ENCODE measurements at places on chromosomes 2 and 18.

DNA sequence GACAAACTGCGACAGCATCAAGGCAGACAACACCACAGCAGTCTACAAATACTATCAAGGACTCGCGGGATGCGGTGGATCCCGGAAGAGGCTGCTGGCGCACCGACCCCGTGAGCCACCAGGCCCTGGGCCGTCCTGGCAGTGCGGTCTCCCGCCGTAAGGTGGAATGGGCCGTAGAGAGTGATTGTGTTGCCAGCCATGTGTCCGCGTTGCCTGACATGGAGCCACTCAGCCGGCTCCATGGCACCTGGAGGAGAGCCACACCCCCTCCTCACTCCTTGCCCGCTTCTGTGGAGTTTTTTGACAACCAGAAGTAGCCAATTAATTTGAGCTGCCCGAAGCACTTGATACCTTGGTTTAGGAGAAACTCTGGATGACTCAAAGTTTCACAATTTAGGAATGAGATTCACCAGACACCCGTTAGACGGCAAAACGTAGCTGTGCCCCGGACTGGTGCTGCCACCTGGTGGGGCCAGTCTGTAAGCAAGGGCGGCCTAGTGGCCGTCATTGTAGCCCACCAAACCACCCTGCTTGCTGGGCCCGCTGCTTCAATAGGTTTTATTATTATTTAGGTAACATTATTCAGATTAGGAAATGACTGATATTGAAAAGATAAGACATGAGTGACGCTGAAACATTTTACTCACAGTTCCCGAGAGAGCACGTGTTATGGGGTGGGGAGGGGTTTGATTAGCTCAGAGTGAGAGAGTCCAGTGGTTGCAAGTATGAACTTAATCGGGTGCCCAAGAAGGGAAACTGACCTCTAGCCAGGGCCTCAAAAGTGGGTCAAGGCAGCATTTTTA, 10.2 kb upstream of the IMP4 start:
- DNase-seq = peak; percentile 84

DNA sequence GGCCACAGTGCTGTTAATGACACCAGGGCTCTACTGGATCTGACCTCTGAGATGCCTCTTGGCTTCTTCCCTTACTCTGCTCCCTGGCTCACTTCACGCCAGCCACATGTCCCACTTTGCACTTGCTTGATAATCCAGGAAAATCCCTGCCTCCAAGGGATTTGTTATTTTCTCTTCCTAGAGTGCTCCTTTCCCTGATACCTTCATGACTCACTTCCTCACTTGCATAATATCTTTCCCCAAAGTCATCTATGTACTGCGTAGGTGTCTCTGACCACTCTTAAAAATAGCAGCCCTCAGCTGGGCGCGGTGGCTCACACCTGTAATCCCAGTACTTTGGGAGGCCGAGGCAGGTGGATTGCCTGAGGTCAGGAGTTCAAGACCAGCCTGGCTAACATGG, 572.3 kb downstream of the PLCL1 start:
- no peak for DNase-seq

DNA sequence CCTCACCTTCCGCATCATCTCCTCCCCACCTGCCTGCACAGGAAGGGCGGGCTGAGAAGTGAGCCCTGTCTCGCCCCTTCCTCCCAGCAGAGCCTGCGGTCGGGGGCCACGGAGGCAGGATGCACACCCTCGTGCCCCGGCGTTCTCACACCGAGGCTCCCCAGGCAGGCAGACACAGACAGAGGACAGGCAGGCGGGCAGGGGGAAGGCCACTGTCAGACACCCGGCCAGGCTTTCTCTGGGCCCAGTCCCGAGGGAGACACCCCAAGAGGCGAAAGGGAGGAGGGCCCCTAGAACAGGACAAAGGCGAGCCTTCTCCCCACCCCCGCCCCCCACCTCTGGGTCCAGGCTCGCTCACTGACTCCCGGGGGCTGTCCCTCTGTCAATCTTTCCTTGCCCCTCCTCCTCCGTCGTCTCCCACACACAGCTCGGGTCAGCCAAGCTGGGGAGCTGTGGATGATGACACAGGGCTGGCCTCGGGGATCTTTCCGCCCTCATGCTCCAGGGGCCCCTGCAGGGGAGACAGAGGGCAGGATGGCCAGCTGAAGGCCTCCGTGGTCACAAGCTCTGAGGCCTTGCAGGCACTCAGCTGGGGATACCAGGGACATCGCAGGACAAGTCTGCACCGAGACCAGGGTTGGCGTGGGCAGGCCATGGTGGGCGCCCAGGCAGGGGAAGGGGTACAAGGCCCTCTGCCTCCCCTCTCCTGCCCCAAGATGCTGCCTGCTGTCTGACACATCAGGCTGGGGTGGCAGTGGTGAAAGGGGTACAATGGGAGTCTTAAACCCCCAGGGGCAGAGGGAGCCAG, 24.9 kb downstream of the BIN1 start:
- no peak for DNase-seq

GRCh38 chr18:44181951-44182747, 498.5 kb upstream of the SETBP1 start:
- DNase-seq = no peak

DNA sequence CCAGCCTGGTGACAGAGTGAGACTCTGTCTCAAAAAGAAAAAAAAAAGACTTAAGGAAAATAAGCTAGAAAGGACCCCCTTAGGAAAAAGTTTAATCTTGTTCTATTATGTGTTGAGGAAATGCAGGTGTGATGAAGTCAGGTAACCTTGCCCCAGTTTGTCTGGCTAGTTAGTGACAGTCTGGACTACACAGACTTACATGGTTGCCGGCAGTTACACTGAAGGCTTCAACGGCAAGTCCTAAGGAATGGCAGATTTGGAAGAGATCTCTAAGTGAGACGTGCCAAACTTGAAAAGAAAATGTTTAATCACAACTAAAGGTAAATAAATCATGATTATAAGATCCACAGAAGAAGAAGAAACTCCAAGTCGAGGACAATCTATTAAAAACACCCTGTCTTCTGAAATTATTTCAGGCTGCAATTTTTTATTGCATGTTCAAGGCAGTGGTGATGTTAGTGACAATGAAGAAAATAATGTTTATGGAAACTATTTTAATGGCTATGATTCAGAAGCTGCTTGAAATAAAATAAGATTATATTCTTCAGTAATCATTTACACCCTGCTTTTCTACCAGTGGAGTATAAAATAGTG, 84.2 kb downstream of the TTC27 start:
- no peak for DNase-seq

- DNase-seq = no peak
These were observed 110.0 kb upstream of the MAP3K20 start for GRCh38 chr2:172965433-172966212.

DNA sequence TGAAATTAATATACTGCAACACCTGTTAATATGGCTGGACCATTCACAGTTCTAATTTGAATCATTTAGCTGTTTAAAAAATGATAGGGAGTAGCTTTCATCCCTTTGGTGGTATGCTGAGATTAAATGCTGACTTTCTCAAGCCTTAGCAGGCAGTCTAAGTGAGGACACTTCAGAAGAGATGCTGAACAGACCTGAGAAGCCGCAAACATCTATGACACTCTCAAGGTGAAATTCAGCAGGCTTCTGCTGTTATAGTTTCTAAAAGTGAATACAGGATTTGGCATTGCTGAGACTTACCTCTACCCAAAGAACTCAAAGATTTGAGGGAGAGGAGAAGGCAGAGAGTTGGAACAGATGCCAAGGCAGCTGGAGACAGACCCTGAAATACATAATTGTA, 431.2 kb upstream of the FAM98A start:
- no peak for DNase-seq

DNA sequence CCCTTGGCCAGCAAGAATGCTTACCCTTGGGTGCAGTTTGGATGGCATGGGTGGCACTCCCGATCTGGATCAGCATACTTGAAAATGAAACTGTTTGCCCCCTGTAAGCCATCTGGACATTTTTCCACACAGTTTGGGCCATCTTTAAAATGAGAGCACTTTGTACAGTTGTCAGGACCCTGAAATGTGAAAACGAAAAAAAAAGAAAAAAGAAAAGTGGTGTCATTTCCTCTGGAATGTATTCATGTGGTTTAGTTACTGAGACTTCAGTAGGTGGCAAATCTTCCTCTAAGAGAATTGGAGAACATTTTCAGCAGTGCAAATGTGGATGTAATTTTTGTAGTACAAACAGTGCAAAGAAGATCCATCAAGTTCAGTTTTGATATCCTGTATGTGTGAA, 873.3 kb downstream of the ERBB4 start:
- no peak for DNase-seq

GRCh38 chr2:45649462-45649857, 2.0 kb upstream of the PRKCE start:
- DNase-seq = no peak

DNA sequence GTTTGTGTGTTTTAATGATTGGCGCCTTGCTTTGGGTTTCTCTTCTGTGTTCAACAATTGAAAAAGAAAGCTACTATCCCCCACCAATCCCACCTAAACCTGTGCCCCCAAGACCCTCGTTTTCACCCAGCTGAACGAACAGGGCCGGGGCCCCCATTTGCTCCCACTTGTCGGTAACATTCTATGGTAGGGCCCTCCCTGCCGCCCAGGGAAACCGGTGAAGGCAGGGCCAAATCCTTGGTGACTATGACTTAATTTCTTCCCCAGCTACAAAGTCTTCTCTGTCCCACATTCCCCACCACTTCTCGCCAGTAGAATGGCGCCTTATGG, 598 bp upstream of the SNRNP200 start:
- no peak for DNase-seq

DNA sequence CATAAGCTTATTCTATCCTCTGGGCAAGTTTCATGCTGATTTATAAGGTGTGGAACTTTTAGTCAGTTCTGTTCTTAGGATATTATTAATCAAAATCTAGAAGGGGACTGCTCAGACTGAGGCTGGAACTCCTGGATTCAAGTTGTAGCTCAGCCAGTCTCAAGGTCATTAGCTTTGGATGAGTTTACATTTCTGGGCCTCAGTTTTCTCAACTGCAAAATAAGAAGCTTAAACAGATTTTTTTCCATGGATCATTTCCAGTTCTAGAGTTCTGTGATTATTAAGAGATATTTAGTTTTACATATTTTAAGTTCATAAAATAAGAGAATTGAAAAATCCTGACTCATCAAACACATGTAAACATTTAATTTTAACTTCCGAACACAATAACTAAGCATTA, 442.5 kb upstream of the PKDCC start:
- DNase-seq = no peak

GRCh38 chr2:221468317-221468716, 103.8 kb downstream of the EPHA4 start:
- no peak for DNase-seq

GRCh38 chr2:218234521-218234920, 17.5 kb downstream of the ARPC2 start:
- no peak for DNase-seq

- no peak for DNase-seq
These were observed 45.6 kb downstream of the ZNF519 start for GRCh38 chr18:14086458-14087231.

DNA sequence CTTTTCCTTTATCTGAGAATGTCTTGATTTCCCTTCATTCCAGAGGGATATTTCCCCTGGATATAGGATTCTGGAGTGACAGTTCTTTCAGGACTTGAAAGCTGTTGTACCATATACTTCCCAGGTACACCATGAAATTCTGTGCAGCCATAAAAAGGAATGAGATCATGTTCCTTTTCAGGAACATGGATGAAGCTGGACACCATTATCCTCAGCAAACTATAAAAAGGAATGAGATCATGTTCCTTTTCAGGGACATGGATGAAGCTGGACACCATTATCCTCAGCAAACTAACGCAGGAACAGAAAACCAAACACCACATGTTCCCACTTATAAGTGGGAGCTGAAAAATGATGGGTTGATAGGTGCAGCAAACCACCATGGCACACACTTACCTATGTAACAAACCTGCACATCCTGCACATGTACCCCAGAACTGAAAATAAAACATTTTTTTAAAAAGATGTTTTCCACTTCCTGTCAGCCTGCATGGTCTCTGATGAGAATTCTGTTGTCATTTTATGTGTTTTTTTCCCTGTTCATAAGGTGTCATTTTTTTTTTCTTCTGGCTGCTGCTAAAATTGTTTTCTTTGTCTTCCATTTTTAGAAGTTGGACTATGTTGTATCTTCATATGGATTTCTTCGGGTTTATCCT, 133.3 kb downstream of the DNAH6 start:
- no peak for DNase-seq

- no peak for DNase-seq
These were observed 344.1 kb upstream of the NXPH2 start for GRCh38 chr2:139124271-139124670.

DNA sequence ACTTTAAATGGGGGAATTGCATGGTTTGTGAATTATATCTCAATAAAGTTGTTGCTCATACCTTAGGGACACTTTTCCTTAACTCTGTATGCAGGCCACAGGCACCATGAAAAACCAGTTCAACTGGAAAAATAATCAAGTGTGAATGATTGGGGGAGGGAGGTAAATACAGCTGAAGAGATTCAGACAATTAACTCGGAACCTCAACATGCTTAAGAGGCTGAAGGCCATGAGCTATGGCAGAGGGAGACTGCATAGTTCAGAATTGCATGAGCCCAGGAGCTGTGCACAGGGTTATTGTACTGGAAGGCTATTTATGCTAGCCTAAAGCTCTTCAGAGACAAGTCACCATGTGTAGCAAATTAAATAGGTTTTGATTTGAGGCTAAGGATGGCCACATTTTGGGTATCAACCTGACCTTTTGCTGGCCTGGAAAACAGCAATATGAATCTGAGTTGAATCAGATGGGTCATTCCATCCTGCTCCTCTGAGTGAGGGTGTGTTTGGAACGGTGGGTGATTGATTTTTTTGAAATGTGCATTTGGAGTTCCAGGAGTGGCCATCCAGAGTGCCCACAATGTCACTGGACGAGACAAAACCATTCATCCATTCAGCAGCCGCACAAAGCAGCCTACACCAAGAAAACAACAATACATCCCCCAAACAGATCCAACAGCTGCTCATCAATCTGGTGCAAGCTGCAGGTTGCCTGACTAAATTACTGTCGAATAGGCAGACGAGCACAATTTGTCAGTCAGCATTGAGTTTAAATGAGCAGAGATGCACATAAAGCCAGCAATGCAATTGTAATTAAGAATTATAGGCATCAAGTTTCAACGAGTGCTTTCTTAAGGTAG, 42.5 kb downstream of the HRH4 start:
- no peak for DNase-seq

- DNase-seq = no peak
These were observed 1.3 kb downstream of the ING5 start for GRCh38 chr2:241703032-241703604.

DNA sequence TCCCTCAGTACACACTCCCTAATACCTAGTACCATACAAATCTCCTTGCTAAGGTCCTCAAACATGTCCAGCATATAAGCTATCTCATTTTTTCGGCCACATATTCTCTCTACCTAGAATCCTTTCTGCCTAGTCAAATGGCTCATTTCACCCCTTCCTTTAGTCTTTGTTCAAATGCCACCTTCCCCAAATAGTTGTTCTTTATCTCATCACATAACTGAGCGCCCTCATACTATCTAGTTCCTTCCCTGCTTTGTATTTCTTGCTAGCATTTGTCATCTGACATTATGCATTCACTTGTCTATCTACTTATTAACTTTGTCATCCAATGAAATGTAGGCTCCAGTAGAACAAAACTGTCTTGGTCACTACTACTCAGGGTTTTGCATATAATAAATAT, 35.5 kb downstream of the RPRD1A start:
- DNase-seq = no peak
